ENCODE measurements at places on chromosomes 7 and 10. TPM values are rescaled to one million over a fixed set of nuclear protein-coding genes. Genes with fewer than 3 reads are reported as not detected.

DNA sequence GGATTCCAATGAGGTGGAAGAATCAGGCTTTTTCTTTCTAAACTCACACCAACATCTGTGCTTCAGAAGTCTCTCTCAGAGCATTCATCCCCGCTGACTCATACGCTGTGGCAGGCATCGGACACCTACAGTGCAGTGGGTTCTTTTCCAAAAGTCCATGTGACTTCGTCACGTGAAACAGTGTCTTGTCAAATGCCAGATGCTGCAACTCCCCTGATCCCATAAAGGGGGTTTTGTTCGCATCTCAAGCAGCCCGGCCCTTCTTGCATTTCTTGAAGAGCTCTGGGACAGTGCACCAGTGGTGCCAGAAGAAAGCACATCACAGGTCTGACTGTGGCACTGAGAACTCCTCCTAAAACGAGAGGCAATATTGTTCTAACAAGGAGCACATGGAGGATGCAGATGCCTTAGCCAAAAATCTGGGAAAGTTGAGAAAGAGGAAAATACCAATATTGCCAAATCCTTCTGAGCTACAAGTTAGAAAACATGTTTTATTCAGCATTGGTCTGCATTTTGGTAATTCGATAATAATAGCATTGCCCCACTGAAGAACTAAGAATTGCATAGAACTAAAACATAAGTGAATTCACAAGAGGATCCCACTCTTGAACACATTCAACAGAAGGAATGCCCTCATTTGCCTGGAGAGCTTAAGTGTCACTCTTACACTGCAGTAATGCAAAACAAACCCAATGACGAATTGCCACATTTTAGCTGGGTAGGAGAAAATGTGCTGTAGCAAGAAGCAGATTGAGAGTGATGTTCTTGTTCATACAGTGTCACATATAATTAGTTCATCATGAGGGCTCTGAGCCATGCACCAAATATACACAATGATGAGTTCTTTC, 204.4 kb downstream of the CXCL12 start:
- H3K4me1 ChIP-seq, result no peaks in the 10 kb centered on the region
- H3K27ac ChIP-seq, result no peak overlapping the region
- H3K27me3 ChIP-seq, result no peaks in the 10 kb centered on the region
- DNase-seq, result no peak

GRCh38 chr7:51639661-51640334, 323.2 kb upstream of the COBL start:
- no peak for DNase-seq
- H3K27ac ChIP-seq, result no peak overlapping the region
- no peaks in the 10 kb centered on the region for H3K27me3 ChIP-seq
- H3K4me1 ChIP-seq, result no peaks in the 10 kb centered on the region

GRCh38 chr7:45163692-45164052, 6.1 kb downstream of the RAMP3 start:
- H3K4me3 ChIP-seq, result no peak overlapping the region
- no peak overlapping the region for H3K27ac ChIP-seq
- no peak for DNase-seq
- no peaks in the 10 kb centered on the region for H3K4me1 ChIP-seq
- H3K36me3 ChIP-seq, result no peaks in the 10 kb centered on the region

DNA sequence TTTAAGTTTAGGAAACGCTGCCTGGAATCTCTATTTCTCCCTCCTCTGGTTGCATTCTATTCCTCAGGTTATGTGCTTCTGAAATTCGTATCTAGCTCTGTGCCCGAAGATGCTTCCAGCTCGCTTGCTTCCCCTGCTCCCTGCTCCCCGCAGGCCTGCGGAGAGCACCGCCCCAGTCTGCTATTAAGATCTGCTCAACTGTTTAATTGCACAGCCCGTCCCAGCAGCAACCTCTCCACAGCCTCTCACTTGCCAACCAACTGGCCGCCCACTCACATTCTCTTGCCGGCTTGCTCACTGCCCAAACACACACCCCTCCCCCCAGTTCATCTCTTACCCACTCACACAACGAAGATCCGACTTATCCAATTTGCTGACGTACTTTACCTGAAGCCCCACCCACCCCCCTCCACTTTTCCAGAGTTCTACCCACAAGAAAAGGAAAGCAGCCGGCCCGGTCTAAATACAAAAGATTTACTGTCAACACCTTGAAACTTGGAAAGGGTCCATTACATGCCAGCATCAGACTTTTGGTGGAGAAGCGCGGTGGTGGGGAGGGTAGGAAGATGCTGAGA, 167.3 kb upstream of the KLF14 start:
- peak overlapping the region; percentile 78 for H3K27ac ChIP-seq
- peak; percentile 89 for DNase-seq
- no peaks in the 10 kb centered on the region for H3K27me3 ChIP-seq
- peaks cover 97% of the 10 kb centered on the region for H3K4me1 ChIP-seq
- no peak overlapping the region for H3K4me3 ChIP-seq
- H3K36me3 ChIP-seq, result peaks cover 76% of the 10 kb centered on the region

GRCh38 chr10:129912166-129912917, 51.7 kb downstream of the EBF3 start:
- H3K27ac ChIP-seq, result no peak overlapping the region
- no peaks in the 10 kb centered on the region for H3K27me3 ChIP-seq
- H3K36me3 ChIP-seq, result no peaks in the 10 kb centered on the region
- no peaks in the 10 kb centered on the region for H3K4me1 ChIP-seq

- H3K27ac ChIP-seq, result no peak overlapping the region
- no peaks in the 10 kb centered on the region for H3K4me1 ChIP-seq
- no peak overlapping the region for H3K4me3 ChIP-seq
- no peak for DNase-seq
- no peaks in the 10 kb centered on the region for H3K27me3 ChIP-seq
- no peaks in the 10 kb centered on the region for H3K36me3 ChIP-seq
Measured at GRCh38 chr10:36494371-36494770, 631.0 kb upstream of the ANKRD30A start.

DNA sequence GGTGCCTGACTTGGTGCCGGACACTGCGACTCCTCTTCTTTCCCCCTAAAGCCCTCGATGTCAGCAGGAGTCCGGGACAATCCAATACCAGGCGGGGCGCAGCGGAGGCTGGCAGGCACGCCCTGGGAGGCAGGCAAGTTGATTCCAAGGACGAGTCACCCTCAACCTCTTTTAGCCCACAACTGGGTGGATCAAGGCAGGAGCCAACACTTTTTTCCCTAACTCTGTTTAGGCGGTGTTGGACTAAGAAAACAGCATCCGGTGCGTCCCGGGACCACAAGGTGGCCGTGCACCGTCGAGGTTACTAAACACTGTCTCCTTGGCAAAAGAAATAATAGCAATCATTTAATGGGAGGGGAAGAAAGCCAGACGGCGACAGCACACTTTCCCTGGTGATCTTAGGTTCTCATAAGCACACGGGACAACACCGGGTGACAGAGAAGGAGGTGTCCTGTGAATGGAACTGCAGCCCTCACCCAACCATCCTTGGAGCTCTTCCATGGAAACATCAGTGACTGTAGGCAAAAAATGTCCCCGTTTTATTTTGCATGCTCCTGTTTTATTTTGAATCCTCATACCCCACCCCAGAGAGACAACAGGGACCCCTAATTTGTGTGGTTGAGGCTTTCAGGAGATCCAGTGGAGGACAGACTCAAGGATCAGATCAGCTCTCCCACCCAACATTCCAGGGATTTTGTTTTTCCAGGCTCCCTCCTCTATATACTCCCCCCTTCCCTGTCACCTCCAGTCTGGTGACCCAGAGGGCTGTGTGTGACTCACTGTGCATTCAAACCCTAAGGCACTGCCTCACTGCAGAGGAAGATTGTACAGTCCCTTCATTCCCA, 1.3 kb upstream of the CALCR start:
- peaks cover 37% of the 10 kb centered on the region for H3K27me3 ChIP-seq
- no peak for DNase-seq
- no peaks in the 10 kb centered on the region for H3K36me3 ChIP-seq

DNA sequence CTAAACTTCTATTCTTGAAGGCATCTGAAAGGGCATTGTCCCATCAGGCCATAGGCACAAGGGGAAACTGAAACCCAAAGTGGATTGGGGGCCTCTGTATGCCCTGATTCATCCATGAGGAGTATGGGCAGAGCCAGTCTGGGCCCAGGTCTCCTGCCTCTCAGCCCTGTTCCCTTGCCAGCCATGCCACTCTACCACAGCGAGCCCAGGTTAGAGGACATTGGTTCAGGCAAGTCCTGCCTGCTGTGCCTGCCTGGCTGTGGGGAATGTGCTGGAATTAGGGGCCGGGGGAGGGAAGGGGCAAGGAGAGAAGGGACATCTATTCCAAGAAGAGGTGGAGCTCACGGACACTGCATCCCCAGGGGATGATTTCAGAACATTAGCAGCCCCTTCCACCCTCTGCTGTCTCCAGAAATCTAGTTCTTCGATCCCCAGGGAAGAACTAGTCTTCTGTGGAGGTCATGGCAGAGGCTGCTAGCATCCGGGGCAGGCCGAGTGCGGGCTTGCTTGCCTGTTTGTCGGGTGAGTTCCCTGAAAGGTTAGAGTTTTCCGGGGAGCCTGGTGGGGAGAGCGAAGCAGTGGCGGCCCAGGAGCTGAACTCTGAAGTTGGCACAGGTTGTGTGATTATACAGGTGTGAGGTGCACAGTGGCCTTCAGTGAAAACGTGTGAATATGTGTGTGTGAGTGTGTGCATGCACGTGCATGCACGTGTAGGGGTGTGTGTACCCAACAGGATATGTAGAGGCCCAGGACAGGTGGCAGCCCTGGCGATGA, 37.8 kb downstream of the TBATA start:
- H3K4me3 ChIP-seq, result no peak overlapping the region
- no peaks in the 10 kb centered on the region for H3K36me3 ChIP-seq
- no peak for DNase-seq

GRCh38 chr7:8871716-8872115, 438.3 kb downstream of the NXPH1 start:
- no peak overlapping the region for H3K4me3 ChIP-seq
- no peaks in the 10 kb centered on the region for H3K4me1 ChIP-seq

GRCh38 chr10:79392020-79392398, 44.7 kb downstream of the PPIF start:
- peaks cover 8% of the 10 kb centered on the region for H3K4me1 ChIP-seq
- no peak overlapping the region for H3K27ac ChIP-seq
- peak; percentile 46 for DNase-seq
- H3K27me3 ChIP-seq, result no peaks in the 10 kb centered on the region
- H3K4me3 ChIP-seq, result no peak overlapping the region

- H3K27ac ChIP-seq, result no peak overlapping the region
- DNase-seq, result no peak
- no peaks in the 10 kb centered on the region for H3K27me3 ChIP-seq
- H3K4me1 ChIP-seq, result no peaks in the 10 kb centered on the region
- H3K36me3 ChIP-seq, result no peaks in the 10 kb centered on the region
Measured at GRCh38 chr7:81618396-81619014, 151.3 kb downstream of the HGF start.

DNA sequence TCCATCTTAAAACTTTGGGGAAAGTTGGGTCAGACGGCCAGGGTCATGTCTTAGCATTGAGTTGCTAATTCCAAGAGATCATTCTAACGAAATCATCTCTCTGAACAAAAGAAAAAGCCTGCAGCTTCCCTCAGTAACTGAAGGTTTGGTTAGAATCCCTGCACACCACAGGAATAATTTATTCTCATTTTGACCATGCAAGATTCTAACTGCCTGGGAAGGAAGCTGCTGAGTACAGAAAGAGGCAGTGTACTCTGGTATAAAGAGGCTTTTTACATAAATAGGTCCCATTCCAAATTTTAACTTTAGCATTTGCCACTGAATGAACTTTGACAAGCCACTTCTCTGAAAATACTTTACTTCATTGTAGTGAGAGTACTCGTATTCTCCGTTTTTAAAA, 76.9 kb upstream of the RSBN1L start:
- no peaks in the 10 kb centered on the region for H3K4me1 ChIP-seq
- peaks cover 95% of the 10 kb centered on the region for H3K36me3 ChIP-seq
- no peak overlapping the region for H3K27ac ChIP-seq
- H3K27me3 ChIP-seq, result no peaks in the 10 kb centered on the region
- no peak for DNase-seq

- no peaks in the 10 kb centered on the region for H3K4me1 ChIP-seq
- H3K27me3 ChIP-seq, result no peaks in the 10 kb centered on the region
- H3K4me3 ChIP-seq, result no peak overlapping the region
- H3K36me3 ChIP-seq, result no peaks in the 10 kb centered on the region
Measured at GRCh38 chr7:27419581-27420177, 177.1 kb downstream of the EVX1 start.

DNA sequence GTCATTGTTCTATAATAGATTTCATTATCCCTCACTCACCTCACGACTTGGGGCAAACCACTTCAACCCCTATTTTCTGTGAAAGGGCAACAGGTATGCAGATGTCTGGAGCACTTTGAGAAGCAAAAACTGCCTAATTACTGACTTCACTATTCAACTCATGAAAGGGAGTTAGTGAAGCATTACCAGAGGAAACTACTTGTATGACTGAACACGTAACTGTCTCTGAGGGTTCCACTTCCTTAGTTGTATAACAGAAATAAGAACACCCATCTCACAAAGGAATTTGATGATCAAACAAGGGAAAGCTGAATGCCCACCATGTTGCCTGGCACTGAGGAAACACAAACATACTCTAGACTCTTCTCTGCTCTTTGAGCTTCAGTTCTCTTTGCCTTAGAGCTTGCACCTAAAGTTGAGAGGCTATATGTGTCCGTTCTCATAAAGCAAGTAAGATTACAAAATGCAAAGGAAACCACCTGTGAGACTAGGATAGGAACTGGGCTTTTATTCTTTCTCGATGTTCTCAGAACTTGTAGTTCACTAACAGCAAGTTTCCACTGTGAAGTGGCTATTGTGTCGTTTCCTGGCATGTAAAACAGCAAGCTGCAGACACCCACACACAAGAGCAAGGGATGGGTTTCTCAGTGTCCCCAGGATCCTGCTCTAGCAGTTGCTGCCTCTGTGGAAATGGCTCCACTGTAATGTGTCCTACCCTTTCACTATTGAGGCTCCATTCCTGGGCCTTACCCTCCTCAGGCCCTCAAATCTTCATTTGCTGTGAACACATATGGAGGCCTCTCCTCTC, 2.6 kb downstream of the TMEM243 start:
- H3K4me1 ChIP-seq, result peaks cover 51% of the 10 kb centered on the region
- no peaks in the 10 kb centered on the region for H3K27me3 ChIP-seq
- H3K27ac ChIP-seq, result peak overlapping the region; percentile 92
- no peak for DNase-seq
- H3K4me3 ChIP-seq, result peak overlapping the region; percentile 87

- peaks cover 3% of the 10 kb centered on the region for H3K4me1 ChIP-seq
- H3K27me3 ChIP-seq, result no peaks in the 10 kb centered on the region
- no peak overlapping the region for H3K4me3 ChIP-seq
- peaks cover 26% of the 10 kb centered on the region for H3K36me3 ChIP-seq
- no peak overlapping the region for H3K27ac ChIP-seq
Measured at GRCh38 chr10:79387466-79387973, 40.3 kb downstream of the PPIF start.

DNA sequence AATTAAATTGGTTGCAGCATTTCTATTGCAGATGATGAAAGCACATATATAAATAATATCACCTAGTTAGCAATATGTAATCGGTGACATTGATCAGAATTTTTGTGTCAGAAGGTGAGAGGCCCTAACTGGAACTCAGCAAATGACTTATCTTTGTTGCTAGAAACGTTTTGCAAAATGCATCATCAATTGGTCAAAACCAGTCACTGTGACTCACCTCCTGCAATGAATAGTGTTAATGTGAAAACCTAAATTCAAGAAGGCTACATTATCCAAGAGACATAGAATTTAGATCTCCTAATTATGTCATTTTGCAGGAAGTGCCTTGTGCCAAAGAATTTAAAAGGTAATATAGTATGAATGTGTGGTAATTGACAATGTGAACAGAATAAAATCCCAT, 9.8 kb upstream of the PNLIPRP3 start:
- no peaks in the 10 kb centered on the region for H3K4me1 ChIP-seq
- H3K4me3 ChIP-seq, result no peak overlapping the region
- H3K27ac ChIP-seq, result no peak overlapping the region
- no peaks in the 10 kb centered on the region for H3K36me3 ChIP-seq
- H3K27me3 ChIP-seq, result no peaks in the 10 kb centered on the region
- DNase-seq, result no peak

The HMX3 gene
- total RNA-seq, result not detected

The RARRES2 gene
- 133 TPM for total RNA-seq

The TMEM184A gene
- total RNA-seq, result 7.9 TPM

The ACTR3C gene
- 25.1 TPM for total RNA-seq

The RAPGEF5 gene
- total RNA-seq, result 64.6 TPM

The MEOX2 gene
- total RNA-seq, result 38.7 TPM

The PIK3CG gene
- 6.2 TPM for total RNA-seq
